ENCODE measurements at places on chromosomes 11 and 22. TPM values are rescaled to one million over a fixed set of nuclear protein-coding genes. Genes with fewer than 3 reads are reported as not detected.

DNA sequence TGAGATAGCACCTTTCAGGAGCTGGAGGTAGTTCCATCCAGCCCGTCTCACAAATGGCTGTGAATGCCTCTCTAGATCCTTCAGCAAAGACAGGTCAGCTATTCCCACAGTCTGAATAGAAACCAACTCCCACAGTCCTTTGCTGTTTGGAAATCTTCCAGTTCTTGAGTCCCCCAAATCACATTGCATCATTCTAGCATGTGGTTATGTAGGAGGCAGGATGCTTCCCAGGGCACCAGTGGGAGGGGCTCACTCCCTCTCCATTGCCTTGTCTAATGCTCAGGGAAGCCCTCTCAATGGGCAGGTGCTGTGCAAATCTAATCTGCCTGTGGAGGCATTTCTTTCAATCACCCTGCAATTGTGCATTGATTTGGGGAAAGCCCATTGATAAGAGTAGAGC, 14.6 kb downstream of the NAV2 start:
- DNase-seq = peak; percentile 42

- DNase-seq = peak; percentile 48
Observed at GRCh38 chr11:113278925-113279324, 35.5 kb upstream of the TTC12 start.

DNA sequence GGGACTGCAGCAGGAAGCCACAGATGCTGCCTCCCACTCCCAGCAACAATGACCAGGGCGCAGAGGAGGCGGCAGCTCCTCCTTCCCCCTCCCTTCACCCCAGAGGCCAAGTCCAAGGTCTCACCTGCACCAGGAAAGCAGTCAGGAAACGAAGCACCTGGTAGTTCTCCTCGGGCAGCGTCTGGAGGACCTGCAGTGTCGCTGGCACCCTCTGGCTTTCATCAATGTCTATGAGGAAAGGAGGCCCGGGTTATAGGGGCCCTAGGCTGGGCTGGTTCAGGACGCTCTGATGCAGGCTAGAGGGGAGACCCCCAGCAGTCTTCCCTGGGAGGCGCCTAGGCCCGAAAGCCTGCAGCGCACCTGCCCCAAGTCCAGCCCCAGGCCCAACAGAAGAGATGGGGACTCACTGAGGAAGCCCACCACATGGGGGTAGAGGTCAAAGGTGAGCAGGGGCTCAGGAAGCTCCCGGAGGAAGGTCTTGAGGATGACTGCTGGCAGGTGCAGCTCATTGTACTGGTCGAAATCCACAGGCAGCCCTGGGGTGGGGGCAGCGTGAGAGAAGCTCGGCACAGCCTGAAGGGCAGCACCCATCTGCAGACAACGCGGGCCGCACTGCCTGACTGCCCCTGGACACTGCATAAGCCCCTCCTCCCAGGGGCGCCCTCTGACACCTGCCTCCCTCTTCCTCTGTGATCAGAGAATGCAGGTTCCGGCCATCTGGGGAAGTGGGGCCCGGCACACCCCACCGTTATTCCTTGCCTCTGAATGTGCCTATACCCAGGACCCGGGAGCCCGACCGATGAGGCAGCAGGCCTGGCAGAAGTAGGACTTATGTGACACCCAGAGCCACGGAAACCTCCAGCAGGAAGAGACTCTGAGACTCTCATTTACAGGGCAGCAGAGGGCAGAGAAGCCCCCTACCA, 20.9 kb downstream of the ARHGAP1 start:
- DNase-seq = no peak

OR2AG1 gene
- not detected for total RNA-seq

BAIAP2L2 gene
- total RNA-seq = 0.22 TPM

Measured in muscle of leg (tissue), 16 donors.